ENCODE measurements at places on chromosomes 16 and 17.
A peak's percentile ranks its signal among the peaks of the same experiment; 100 is the strongest.

DNA sequence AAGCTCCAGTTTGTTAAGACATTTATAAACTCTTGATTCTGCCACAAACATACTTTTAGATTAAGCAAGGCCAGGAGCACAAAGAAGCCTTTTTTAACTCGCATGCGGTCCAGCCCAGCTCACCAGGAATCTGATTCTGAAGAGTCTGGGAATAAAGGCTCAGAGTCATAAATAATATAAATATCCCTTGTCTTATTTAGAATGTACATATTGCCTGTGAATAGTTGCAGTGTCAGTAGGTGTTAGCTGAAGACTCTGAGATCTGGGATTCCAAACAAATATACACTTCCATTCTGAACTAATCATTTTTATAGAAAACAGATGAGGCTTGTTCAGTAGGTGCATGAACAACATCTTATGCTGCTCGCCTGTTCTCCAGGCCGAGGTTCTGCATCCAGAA, 59.1 kb upstream of the ELAC2 start:
- DNase-seq: no peak

- peak; percentile 65 for DNase-seq
Measured at GRCh38 chr16:27109666-27110523, 43.2 kb downstream of the C16orf82 start.

DNA sequence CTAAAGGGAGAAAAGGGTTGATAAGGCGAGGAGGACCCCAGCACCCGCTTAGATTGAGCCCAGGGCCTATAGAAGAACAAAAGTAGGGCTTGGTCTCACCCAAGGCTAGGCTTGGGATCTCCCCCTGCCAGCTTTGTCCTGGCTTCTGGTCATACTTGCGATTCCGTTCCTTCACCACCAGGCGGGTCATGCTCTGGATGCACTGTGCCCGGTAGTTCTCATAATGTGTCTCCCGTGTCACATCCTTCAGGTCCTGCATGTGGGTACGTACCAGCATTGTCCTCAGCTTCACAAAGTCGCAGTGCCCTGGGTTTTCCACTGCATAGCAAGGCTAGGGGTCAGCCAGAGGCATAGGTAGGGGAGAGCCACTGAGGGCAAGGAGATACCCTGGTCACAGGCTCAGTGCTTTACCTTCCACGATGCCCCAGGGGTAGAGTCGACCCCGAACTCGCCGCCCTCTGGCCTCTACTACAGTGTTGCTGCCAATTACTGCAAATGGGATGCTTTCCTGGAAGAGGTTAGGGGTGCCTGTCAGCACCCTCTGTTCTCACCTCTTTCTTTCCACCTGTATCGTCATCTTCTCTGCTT, 6.5 kb upstream of the MTMR4 start:
- DNase-seq: peak; percentile 65

DNA sequence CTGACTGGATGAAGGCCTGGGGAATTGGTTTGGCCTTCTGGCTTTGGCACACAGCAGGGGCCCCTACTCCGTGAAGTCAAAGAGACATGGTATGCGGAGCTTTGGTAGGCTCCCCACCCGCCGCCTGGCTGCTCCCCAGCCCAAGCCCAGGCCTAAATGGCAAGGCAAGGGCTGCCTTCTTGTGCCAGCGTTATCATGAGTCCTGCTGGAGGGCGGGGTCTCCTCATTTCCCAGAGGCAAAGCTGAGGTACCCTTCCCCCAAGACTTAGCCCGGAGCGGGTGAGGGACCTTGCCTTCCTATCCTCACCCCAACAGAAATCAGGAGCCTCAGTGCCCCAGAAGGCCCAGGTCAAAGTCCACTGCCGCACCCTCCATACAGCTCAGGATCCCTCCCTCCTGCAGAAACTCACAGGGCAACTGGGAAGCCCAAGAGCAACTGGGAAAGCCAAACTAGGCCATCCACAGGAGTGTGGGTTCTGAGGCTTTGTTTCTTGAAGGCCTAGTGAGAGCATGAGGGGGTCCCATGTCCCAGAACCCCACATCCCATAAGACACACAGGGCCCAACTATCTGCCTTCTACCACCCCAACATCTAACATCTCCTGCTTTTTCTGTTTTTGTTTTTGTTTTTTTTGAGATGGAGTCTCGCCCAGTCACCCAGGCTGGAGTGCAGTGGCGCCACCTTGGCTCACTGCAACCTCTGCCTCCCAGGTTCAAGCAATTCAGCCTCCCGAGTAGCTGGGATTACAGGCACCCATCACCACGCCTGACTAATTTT, 9.3 kb downstream of the PGAP3 start:
- DNase-seq: no peak

GRCh38 chr16:77459534-77460254, 24.9 kb upstream of the ADAMTS18 start:
- no peak for DNase-seq

DNA sequence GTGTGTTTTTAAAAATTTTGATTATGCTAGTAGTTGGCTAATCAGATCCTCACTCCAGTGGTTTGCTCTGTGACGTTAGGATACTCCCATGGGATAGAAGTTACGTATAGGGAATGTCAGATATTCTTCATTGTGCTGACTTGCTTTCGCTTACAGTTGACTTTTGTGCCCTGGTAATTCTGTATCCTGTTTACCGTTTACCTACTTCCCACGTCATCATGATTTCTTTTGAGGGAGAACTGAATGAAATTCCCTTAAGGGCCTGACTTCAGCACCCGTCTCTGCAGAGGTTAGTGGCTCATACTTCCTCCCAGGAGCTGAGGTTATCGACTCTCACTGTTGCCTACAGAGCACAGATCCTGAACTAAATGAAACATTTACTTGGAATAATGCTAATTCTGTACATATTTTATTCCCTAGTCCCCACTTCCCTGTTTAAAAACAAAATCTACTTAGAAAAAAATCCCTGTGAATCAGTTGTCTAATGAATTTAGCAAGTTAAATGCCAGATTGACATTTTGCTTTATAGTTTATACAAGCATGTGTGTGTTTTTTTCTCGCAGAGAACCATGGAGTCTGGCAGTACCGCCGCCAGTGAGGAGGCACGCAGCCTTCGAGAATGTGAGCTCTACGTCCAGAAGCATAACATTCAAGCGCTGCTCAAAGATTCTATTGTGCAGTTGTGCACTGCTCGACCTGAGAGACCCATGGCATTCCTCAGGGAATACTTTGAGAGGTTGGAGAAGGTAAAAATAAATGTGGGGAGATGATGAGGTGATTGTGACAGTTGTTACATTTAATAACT, 2.8 kb downstream of the PRKAR1A start:
- no peak for DNase-seq

GRCh38 chr17:38333635-38334295, 10.0 kb downstream of the GPR179 start:
- DNase-seq: peak; percentile 82

DNA sequence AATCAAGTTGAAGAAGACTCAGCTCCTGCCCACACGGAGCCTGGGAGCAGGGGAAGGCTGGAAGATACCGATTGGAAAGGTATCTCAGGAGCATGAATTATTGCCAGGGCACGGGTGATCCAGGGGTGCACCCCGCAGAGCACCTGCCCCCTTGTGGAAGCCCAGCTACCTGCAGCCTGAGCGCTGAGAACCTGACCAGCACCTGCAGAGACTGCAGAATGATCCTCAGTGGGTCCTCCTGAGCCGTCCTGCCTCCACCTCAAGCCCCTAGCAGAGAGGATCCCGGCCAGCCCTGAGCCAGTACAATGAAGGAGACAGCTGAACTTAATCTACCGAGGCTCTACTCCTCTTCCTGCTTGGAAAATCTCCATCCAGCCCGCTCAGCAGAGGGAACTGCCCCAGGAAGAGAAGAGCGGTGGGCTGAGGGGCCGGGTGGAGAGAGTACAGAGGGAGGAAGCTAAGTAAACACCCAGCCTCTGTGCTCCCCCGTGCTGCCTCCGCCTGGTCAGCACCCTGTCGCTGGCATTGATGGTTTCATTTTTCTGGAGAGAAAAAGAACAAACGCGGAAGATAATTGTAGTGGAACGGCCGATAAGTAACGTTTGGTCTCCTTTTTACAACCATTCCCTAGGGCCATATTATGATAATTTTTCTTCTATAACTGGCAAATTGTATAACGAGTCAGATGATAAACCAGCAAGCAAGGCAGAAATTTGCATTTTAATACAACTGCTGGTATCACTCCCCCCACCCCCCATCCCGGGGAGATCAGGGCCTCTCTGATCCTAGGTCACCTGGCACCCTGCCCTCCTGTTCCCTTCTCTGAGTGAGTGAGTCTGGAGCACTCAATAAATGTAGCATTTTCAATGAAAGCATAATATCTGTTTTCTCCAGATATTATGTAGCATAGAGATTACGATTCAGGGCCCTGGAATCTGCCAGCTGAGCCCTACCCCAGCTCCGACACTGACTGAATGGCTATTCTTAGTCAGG, 204.5 kb upstream of the RPL38 start:
- DNase-seq: peak; percentile 87

GRCh38 chr17:37188157-37188556, 187.6 kb upstream of the C17orf78 start:
- no peak for DNase-seq

- no peak for DNase-seq
Measured at GRCh38 chr17:3545151-3545550, 12.5 kb downstream of the TRPV3 start.

DNA sequence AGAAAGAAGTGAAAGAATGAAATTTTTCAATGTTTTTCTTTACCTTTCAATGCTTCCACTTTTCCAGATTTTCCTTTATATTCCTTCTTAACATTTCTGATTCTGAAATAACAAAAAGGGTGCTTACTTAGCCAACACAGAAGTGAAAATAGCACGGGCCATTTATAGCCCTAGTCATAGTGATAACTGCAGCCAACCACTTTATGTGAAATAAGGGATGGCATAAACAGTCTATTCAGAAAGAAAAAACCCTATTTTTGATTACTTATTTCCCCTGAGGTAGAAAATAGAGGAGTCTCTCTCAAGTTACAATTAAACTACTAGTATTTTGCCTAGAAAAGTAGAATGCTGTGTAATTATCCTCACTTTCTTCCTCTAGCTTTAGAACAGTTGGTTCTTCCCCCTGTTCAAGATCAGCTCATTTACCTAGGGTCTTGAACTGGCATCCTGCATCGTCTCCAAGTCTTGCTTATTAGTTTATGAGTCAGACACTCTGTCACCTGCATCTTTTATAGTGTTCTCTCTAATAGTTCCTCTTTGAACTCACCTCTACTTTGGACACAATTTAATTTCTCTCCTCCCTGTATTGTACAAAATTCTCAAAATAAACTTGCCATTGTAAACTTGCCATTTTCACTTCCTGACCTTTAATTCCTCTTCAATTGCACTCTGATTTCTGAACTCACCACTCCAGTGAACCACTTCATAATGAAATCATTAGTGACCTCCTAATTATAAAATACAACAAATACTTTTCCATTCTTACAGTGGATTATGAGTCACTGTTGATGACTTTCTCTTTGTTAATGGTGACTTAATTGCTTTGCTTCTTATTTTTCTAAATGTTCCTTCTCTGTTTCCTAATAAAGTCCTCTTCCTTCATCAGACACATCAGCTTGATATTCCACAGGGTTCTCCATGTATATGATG, 23.6 kb downstream of the ABCA6 start:
- no peak for DNase-seq

DNA sequence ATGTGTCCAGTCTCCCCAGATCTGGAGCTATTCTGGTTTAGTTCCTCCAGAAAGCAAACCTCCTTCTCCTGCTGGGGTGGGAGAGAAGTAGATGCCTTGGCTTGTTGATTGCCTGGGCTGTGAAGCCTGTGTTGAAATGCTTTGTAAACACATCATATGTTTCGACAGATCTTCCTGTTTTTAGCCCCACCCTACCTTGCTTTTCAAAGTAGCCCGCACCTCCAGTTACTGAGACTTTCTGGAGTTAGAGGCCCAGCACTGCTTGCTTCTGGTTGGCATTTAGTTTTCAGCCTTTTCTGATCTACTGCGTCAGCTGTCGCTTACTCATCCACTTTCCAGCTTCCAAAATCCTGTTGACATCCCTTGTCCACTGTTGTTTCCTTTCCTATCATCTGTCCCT, 17.9 kb upstream of the NDEL1 start:
- no peak for DNase-seq

DNA sequence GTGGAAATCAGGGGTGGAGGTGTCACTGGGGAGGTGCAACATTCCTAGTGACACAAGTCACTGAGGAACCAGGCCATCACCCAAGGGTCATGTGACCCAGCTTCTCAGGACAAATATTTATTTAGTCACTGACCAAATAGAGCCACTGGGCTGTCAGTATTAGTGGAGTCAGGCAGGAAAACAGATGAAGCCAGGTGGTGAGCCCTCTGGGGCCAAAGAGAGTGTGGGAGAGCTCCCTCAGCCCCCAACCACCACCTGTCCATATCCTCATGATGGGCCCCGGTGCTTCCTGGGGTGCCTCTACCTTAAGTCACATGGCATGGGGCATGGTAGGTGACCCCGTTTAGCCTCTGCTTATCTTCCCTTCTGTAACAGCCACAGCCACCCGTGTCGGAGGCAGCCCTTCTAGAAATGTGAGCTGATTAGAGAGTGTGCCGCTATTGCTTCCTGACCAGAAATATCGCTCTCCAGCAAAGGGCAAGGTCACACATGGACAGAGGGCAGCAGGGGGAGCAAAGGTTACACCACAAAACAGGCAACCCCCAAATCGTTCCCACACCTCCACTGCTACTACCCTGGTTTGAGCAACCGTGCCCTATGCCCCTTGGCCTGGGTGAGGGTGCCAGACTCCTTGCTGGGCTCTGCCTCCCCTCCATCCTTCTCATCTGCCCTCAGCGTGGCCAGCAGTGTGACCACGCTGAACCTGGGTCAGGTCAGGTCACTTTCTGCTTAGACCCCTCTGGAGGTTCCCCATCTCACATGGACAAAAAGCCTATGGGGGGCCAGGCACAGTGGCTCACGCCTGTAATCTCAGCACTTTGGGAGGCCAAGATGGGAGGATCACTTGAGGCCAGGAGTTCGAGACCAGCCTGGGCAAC, 8.6 kb upstream of the AKTIP start:
- no peak for DNase-seq

DNA sequence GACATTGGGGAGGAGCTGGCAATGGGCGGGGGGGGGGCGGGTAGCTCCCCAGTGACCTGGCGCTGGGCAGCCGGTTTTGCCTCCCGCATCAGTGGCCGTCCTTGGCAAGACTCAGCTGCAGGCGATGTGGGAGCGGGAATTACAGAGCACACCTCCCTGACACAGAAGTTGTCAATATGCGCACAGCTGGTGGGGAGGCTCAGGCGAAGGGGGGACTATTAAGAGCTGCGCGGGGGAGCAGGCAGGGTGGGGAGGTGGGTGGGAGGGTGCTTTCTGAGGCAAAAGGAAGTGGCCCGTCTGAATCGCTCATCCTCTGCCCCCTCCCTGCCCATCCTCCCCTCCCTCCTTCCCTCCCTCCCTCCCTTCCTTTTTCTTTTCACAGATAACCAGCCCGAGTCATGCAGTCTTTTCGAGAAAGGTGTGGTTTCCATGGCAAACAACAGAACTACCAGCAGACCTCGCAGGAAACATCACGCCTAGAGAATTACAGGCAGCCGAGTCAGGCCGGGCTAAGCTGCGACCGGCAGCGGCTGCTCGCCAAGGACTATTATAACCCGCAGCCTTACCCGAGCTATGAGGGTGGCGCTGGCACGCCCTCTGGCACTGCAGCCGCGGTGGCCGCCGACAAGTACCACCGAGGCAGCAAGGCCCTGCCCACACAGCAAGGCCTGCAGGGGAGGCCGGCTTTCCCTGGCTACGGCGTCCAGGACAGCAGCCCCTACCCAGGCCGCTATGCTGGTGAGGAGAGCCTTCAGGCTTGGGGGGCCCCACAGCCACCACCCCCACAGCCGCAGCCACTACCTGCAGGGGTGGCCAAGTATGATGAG, 44.0 kb downstream of the SREBF1 start:
- peak; percentile 82 for DNase-seq
